ENCODE measurements at places on chromosomes 7 and 10. TPM values are rescaled to one million over a fixed set of nuclear protein-coding genes. Genes with fewer than 3 reads are reported as not detected.

- DNase-seq: no peak
Observed at GRCh38 chr7:7324698-7325097, 142.4 kb downstream of the C1GALT1 start.

GRCh38 chr7:44634839-44635591 is 28.6 kb downstream of the OGDH start:
- DNase-seq: peak; percentile 58

DNA sequence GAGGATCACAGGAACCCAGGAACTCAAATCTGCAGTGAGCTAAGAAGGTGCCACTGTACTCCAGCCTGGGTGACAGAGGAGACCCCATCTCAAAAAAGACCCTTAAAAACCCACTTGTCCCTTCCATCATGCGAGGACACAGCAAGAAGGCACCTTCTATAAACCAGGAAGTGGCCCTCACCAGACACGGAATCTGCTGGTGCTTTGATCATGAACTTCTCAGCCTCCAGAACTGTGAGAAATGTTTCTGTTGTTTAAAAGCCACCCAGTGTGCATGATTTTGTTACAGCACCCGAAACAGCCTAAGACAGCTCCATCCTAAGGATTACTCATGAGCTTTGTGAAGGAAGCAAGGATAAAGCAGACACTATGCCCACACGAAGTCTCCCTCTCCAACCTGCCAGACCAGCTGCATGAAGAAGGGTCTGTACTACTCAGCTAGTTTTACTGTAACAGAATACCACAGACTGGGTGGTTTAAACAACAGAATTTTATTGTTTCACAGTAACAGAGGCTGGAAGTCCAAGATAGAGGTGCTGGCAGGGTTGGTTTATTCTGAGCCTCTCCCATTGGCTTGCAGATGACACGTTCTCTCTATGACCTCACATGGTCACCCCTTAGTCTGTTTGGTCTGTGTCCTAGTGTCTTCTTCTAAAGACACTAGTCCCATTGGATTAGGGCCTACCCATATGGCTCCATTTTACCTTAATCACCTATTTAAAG is 13.7 kb downstream of the VIM start:
- DNase-seq: no peak

- DNase-seq: no peak
Observed at GRCh38 chr7:27972276-27972675, 208.3 kb downstream of the JAZF1 start.

DNA sequence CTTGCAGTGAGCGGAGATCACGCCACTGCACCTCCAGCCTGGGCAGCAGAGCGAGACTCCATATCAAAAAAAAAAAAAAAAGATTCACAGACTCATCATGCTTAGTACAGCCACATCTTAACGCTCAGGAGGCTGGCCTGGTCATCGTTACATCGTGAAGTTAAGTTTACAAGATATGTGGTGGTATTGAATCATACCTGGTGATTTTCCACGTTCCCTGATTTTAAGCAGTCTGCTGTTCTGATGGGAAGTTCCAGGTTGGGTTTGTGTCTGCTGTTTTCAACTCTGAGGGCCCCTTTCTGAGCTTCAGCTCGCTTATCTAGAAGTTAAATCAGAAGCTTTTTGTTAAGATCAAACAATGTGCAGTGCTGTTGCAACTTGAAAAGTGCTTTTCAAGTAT is 6.9 kb downstream of the PPP2R2D start:
- no peak for DNase-seq

Gene CLDN3
- not detected for total RNA-seq

Gene TAS2R16
- not detected for total RNA-seq
